Effector memory CD4-positive, alpha-beta T cell (primary cell): ENCODE measurements at places on chromosomes 1 and 21.

DNA sequence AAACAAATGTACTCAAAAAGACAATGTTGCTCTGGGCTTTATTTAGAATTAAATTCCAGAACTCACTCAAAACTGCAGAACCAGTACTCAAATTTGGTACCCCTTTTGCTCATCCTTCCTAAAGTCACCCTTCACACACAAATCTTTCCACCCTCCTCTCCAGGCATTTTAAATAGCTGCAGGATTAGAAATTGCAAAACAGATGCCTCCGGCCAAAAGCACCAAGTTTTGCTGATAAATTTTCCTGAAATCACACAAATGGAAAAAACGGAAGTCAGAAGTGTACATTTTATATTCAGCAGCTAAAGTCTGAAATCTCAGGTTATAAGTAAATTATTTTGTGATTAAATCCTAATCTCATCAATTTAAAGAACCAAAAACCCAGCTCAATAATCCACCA lies 147.0 kb downstream of the NRIP1 start:
- no peaks in the 10 kb centered on the region for H3K27me3 ChIP-seq
- H3K27ac ChIP-seq = no peak overlapping the region
- no peak for DNase-seq
- H3K4me3 ChIP-seq = no peak overlapping the region

- H3K4me1 ChIP-seq = no peaks in the 10 kb centered on the region
- DNase-seq = no peak
- no peaks in the 10 kb centered on the region for H3K36me3 ChIP-seq
- no peak overlapping the region for H3K27ac ChIP-seq
- no peak overlapping the region for H3K4me3 ChIP-seq
Measured at GRCh38 chr1:200547386-200547785, 73.2 kb downstream of the KIF14 start.

- no peak overlapping the region for H3K4me3 ChIP-seq
- no peaks in the 10 kb centered on the region for H3K36me3 ChIP-seq
- H3K4me1 ChIP-seq = peaks cover 5% of the 10 kb centered on the region
- H3K27me3 ChIP-seq = peaks cover 34% of the 10 kb centered on the region
- no peak overlapping the region for H3K27ac ChIP-seq
Measured at GRCh38 chr1:165356876-165357275, 361 bp upstream of the LMX1A start.

DNA sequence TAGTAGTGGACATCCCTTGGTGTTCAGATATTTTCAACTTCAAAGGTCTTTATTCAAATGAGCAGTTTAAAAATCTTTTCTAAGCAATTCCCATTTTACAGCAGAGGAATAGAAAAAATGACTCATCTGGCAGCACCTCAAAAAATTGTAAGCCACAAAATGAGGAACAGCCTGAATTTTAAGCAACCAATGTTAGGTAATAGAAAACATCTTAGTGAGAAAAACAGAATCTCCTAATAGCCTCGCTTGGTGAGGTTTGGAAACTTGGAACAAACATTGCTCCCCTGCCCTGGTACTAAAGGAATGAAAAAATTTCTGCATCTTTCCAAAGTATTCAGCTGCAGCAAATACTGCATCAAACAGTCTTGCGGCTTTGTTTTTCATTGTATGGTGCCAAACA lies 264.4 kb downstream of the NTNG1 start:
- no peak for DNase-seq
- H3K27me3 ChIP-seq = no peaks in the 10 kb centered on the region
- H3K4me3 ChIP-seq = no peak overlapping the region
- no peak overlapping the region for H3K27ac ChIP-seq

GRCh38 chr1:162822391-162823200 lies 32.1 kb downstream of the HSD17B7 start:
- no peak for DNase-seq
- H3K27ac ChIP-seq = no peak overlapping the region

GRCh38 chr1:194117582-194117981 lies 931.2 kb upstream of the B3GALT2 start:
- no peak overlapping the region for H3K27ac ChIP-seq
- no peak for DNase-seq
- no peaks in the 10 kb centered on the region for H3K4me1 ChIP-seq
- no peak overlapping the region for H3K4me3 ChIP-seq
